ENCODE measurements at places on chromosomes 6 and 20.

GRCh38 chr20:16337707-16338106, 235.5 kb downstream of the KIF16B start:
- no peak for DNase-seq

DNA sequence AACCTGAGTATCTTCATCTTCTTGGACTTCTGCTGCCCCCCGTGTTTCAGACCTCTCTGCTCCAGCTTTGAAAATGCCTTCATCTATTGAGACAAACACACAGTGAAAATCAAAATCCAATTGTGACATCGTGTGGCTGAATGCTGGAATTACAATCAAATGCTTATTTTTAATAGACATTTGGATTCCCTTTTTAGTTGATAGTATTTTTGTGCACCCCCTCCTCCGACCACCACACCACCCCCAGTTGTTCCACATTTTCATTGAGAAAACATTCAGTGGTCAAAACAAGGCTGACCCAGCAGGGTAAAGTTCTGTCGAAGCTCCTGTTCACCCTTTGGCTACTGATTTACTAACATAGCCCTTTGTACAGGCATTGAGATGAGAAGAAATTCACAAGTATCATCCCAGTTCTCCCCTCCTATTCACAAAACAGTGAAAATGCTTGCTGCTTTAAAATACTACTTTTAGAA, 79.0 kb downstream of the NRSN1 start:
- DNase-seq: peak; percentile 20

DNA sequence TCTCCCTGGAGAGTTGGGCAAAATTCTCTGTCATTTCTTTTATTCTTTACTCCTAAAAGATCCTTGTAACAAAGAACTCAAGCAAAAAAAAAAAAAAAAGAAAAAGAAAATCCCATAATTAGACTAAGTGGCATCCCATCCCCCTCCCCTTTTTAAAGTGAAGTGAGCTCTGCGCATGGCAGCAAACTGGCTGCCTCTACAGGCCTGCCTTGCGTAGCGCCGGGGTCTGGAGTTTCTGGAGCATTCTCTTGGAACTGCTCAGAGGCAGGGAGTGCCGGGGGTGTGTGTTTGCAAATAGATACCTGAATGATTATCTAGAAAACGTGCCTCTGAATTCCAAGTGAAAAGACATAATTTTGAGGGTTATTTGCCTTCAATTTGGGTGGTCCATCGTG, 48.1 kb downstream of the FOXC1 start:
- DNase-seq: no peak

- DNase-seq: no peak
Measured at GRCh38 chr6:90586546-90586835, 381 bp downstream of the MAP3K7 start.

DNA sequence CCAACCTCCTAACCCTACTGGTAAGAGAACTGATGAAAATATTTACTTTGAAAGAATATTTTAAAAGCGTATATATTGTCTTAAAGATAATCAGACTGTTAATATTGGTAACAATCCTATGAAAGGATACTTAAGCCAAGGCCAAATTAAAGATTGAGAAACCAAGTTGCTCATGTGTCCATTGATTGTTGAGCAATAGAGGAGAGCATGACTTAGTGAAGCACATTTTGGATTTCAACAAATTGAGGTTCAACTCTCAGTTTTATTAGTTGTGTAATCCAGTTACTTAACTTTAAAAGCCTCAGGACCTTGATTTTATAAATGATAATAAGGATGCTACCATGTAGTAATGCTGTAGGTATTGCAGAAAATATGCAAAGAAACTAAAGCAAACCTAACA, 56.8 kb downstream of the PRL start:
- DNase-seq: no peak

DNA sequence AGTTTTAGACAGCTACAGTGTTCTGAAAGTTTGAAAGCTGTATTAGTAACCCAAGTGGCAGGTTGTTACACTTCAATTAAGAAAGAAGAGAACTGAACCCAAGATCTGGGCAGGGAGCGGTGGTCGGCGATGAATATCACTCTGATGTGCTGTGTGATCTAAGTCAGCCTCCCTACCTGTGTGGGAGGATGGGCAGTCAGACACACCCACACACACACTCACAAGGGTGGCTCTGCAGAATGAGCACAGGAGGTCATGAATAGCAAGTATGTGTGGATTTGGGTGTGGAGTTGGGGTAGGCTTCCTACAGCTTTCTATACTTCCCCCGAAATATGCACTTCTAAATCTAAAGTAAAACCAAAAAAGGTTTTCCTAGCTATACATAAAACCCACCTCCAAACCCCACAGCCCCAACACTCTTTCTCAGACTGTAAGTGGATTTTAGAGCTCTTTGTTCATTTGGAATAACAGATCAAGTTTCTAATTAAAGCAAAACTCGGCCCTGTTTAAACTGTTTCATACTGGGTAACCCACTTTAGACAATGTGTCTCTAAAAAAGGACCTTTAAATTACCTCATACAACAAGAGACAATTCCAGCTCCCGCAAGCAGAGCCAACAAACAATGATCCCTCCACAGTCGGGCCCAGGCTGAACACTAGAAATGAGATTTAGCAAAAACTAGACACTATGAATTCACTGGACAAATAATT, 19.4 kb downstream of the TNFRSF21 start:
- DNase-seq: no peak

DNA sequence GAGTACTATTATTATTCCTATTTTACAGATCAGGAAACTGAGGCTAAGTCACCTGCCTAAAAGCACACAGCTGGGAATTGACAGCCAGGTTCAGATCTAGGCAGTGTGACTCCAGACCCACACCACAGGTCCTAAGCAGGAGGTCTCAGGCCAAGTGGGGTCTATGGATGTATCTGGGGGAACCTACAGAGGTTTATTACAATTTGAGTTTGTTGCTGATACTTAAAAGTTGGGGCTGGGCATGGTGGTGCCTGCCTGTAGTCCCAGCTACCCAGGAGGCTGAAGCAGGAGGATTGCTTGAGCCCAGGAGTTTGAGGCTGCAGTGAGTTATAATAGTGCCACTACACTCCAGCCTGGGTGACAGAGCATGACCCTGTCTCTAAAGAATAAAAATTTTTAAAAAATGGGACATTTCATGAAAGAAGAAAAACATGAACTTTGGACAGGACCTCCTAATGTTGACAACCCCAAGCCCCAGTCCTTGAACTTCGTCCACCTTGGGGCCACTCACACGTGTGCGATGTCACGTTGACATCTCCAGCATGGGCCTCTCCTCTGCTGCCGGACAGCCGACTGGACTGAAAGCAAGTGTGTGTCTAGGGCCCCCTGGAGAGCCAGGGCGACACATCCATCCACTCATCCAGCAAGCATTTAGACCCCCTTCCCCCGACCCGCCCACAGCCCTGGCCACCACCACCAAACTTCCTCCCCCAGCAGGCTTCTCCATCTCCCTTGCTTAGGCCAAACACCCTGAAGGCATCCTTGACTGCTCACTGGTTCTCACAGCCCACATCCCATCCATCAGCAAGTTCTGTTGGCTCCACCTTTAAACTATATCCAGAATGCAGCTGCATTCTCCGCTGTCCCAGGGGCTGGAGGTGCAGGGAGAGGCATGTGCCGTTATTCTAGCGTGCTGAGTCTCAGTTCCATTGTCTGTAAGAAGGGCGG, 40.0 kb downstream of the NOL4L start:
- peak; percentile 42 for DNase-seq

DNA sequence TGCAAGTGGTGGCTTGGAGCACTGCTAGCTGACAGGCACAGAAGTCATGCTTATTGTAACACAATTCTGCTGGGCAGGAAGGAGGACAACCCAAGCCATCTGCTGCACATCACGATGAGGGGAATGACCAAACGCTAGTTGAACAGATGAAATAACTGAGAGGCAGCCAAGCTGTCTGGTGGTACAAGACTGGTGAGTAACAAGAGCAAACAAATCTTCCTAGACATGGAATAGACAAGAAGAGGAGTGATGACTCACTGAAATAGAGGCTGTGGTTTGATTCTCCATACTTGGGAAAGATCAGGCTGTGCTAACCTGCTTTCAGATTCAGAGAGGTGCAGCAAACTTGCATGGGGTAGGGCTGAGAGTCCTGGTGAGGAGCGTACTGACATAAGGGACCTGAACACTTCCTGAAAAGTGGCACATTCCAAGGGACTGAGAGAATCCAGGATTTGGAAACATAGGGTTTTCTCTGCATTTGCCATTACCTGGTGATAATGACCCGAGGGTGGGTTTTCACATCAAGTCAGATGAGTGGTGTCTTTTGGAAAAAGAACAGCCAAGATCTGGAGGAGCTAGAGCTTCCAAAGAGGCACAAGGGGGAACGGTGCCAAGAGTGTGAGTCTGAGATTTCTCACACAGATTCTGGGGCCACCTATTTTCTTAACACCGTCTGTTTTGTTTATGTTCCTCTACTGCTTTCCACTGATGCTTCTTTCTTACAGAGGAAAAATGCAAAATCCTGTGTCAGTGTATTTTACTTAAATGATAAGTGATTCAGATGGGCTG, 60.0 kb downstream of the PRL start:
- DNase-seq: peak; percentile 95

DNA sequence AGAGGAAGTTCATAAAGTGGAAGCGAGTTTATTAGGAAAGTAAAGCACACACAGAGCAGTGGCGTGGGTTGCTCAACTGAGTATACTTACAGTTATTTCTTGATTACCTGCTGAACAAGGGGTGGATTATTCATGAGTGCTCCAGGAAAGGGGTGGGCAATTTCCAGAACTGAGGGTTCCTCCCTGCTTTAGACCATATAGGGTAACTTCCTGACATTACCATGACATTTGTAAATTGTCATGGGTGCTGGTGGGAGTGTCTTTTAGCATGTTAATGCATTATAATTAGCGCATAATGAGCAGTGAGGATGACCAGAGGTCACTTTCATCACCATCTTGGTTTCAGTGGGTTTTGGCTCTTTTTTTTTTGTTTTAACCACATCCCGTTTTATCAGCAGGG, 29.8 kb downstream of the PDYN start:
- DNase-seq: no peak

- DNase-seq: no peak
Measured at GRCh38 chr20:58682656-58683531, 9.7 kb upstream of the NPEPL1 start.

DNA sequence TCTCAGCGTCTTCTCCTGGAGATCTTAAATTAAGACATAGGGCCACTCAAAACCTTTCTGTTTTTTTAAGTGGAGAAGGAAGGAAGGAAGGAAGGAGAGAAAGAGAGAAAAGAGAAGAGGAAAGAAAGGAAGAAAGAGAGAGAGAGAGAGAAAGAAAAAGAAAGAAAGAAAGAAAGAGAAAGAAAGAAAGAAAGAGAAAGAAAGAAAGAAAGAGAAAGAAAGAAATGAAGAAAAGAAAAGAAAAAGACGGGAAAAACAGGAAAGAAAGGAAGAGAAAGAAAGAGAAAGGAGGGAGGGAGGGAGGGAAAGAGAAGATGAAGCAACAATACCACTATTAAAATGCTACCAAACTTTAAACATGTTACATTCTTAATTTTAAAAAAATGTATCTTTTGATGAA, 336.5 kb upstream of the ARID1B start:
- no peak for DNase-seq

DNA sequence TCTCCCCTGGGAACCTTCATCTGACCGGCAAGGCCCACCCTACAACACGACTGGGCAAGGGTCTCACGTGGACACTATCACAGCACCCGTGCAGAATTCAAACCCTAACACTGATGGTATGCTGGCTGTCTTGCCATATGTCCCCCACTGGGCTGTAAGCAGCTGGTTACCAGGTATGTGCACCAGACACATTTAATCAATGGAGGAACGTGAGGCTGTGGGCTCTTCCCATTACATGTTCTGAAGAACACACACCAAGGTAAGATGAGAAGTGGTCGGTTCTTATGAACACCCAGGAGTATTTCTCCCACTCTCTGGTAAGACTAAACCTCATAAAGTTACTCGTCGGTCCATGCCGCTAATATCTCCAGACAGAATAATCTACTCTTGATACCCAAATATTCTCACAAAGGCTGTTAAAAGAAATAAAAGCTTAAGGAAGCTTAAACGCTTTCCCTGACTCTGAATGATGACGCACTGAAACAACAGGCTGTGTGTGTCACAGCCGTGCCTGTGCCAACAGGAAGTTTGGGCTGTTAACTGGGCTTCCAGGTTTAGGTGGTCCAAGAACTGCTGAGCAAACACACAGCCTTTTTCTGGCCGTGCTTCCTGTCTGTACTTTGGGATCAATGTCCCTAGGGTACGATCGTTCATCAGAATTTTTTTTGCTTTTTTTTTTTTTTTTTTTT, 75.3 kb downstream of the SLC23A2 start:
- peak; percentile 27 for DNase-seq

GRCh38 chr20:63503524-63503923, 4.6 kb upstream of the EEF1A2 start:
- DNase-seq: no peak

DNA sequence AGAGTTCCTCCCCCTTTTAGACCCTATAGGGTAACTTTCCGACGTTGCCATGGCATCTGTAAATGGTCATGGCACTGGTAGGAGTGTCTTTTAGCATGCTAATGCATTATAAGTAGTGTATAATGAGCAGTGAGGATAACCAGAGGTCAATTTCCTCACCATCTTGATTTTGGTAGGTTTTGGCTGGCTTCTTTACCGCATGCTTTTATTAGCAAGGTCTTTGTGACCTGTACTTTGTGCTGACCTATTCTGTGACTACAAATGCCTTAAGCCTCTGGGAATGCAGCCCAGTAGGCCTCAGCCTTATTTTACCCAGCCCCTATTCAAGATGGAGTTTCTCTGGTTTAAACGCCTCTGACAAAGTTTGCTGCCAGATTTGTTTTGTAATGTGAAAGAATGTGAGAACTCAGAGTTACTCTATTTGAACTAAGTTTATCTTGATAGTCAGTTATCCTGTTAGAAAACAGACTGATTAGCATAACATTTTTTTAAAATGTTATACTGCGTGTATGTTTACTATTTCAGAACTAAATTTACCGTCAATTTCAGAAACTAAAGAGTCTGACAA, 111.3 kb upstream of the PRSS16 start:
- DNase-seq: no peak

DNA sequence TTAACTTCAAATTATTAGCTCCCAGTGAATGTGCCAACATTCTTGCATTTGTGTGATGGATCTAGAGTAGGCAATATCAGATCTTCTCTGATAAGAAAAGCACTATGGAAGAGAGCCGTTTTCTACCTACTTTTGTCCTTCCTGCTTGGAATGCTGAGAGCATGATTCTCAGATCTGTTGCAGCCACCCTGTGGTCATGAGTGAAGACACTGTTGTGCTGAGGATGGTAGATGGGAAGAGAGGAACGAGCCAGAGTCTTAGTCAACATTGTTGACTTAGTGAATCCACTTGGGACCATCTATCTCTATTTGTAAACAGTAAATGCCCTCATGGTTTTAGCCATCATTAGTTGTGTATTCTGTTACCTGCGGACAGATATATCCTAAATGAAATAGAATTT, 202.6 kb downstream of the CD109 start:
- no peak for DNase-seq

Measured in kidney glomerular epithelial cell (primary cell).